CD4-positive, alpha-beta T cell treated with Interleukin-2 at 100 ng/mL for 4 hours (primary cell): ENCODE measurements at places on chromosomes 11 and 22.

GRCh38 chr22:38919631-38920190, 37.7 kb upstream of the APOBEC3A start:
- no peak for DNase-seq

DNA sequence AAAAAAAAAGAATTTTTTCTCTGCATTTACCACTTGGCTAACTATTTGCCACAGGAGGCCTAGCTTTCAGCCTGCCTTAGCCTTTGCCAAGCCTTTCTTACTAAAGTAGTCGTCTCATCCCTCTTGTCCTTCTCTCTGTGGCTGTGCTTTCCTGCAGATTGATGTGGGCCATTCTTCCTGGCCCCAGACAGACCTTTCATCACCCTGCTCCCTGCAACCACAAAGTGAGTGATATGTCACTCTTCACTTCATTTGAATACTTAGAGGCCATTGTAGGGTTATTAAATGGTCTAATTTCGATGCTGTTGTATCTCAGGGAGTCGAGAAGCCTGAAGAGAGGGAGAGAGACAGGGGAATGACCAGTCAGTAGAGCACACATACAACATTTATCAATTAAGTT, 37.6 kb downstream of the ART5 start:
- DNase-seq = no peak

GRCh38 chr11:44127130-44127529, 31.7 kb downstream of the EXT2 start:
- no peak for DNase-seq

GRCh38 chr11:13761716-13762115, 93.2 kb downstream of the FAR1 start:
- DNase-seq = no peak

DNA sequence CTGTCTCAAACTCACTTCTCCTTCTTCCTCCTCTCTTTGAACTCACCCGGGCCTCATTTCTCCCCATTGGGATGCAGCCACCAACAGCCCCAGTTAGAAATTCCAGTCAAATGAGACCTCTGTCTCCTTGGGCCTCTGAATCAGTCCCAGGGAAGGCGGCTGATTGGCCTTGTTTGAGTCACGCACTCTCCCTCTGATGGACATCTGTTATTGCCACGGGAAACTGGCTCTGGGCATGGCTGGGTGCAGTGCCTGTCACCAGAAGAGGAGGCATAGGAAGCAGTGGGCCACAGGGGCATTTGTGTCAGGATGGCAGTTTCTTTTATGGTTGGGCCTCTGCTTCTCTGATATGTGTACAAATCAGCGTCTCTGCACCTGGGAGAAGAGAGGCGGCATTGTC, 9.6 kb upstream of the WNT11 start:
- DNase-seq = no peak

DNA sequence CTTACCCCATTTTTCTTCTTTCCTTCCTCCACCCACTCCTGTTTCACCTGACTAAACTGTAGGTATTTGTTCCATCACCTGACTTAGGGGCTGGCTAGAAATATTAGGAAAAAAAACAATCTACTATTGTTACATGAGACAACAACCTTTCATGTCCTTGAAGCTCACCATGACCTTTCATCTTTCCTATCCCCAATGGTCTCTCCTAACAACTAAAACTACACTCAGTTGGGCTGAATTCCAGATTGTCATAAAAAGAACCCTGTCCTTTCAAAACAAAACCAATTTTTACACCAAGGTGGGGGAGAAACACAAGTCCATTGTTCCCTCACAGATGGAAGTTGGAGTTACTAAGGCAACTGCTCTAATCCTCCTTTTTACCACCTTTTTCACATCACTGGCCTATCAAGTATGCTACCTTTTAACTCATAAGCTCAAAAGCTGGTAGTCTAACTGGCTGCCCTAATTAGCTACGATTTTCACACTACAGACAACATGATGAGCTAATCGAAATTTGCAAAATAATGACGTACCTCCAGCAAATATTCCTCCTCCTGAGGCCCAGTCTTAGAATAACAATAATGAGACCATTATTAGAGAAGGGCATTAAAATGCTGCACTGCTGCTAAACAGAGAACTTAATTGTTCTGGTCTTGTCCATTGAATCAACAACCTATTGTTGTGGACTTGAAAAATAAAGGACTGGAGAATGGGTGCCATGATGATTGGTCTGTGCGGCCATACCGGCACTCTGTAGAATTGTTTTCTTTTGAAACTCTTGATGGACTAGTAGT, 46.5 kb upstream of the SOX6 start:
- DNase-seq = no peak

- DNase-seq = peak; percentile 32
Measured at GRCh38 chr11:12241971-12242672, 131.7 kb downstream of the MICAL2 start.

- no peak for DNase-seq
Measured at GRCh38 chr11:69587454-69588090, 53.4 kb upstream of the CCND1 start.

- DNase-seq = no peak
Measured at GRCh38 chr11:8261291-8261690, 2.4 kb downstream of the LMO1 start.

DNA sequence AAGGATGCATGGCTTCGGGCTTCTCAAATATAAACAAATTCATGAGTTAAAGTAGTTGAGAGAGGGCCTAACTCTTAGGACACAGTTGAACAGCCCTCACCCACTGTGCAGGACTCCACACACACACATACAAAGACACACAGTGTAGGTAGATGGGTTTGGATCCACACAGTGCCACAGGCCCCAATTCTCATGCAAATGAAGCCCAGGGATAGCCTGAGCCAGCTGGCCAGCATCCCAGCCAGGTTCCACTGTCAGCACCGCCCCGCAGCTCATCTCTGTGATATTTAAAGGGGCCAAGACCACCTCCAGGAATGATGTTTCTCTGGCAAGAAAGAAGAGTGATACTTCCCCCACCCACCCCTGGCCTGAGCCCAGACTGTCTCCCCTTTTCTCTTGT, 11.7 kb downstream of the SLC35C1 start:
- no peak for DNase-seq

- peak; percentile 88 for DNase-seq
Measured at GRCh38 chr11:133945087-133945974, 11.4 kb downstream of the IGSF9B start.

- no peak for DNase-seq
Measured at GRCh38 chr11:122649116-122649515, 6.4 kb upstream of the UBASH3B start.

GRCh38 chr11:27998552-27998951, 109.4 kb downstream of the KIF18A start:
- no peak for DNase-seq

DNA sequence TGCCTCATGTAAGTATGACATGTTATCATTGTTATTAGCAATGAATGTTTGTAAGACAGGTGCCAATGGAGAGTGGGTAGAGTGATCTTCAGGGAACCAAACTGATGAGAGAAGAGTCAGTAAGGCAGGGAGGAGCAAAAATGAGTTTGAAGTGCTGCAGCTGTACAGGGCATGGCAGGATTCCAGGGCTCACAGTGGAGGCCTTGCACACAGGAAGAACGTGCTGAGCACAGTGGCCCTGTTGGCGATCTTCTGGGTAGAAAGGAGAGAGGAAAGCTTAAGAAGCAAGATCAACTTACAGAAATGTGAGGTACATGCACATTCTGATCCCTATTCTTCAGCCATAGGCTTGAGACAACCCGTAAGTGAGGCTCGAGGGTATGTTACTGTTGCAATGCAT, 219.3 kb upstream of the TMEM45B start:
- DNase-seq = no peak

- DNase-seq = no peak
Measured at GRCh38 chr11:1884303-1884700, 7.4 kb downstream of the PRR33 start.

DNA sequence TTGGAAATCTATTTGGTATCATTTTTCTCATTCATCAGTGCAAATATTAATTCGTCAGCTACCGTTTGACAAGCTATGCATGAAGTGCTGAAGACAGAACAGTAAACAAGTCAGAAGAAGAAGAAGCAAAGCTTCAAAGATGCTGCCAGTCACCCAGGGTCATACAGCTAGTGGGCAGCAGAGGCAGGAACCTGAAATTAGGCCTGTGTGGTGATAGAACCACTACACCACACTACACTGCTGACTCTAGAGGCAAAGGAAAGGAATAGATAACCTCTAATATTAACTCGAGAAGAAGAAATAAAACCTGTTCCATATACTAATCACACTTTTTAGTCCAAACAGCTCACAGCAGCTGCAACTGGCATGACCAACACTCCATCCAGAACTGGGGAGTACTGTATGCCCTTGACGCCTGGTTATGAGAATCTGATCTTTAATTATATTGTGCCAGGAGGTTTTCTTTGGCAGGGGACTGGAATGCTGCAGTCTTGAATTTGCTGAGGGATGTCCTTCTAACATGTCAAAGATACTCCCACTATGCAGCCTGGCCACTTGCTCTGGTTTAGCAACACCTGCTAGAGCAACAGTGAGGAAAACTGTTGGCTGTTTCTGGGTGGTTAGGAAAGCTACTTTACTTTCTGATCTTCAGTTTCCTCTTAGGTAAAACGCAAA, 73.0 kb downstream of the PAK1 start:
- no peak for DNase-seq

- DNase-seq = peak; percentile 77
Measured at GRCh38 chr11:35142481-35143075, 3.6 kb downstream of the CD44 start.

DNA sequence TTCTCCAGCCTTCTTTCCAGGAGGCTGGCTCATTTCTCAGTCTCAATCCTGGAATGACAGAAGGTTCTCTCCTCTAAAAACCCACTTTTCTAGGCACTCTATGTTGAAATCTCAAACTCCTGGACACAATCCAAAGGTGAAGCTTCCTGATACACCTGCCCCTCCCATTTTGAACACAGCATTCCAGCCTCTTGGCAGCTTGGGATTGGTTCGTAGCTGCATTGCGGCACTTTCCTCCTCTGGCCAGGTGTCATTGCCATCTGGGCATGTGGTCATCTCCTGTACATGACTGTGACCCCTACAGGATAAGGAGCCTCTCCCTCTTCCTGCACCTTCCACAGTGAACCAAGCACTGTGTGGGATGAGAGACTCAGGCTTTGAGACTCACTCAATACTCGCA, 230.2 kb upstream of the B3GAT1 start:
- no peak for DNase-seq

DNA sequence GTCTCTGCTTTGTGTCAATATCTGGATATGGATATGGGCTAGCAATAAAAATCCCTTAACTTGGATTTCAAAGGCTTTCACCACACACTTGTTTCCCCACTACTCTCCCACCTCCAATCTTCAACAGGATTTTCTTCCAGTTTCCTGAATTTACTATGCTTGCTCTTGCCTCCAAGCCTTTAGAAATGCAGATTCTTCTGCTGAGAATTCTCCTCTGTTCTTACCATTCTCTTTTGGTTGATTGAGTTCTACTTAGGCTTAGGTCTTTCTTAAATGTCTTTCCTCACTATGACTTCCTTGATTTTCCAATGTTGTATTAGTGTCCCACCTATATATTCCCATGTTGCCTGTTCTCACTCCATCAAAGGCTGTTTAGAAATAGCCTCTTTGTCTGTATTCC, 1502.4 kb upstream of the TENM4 start:
- no peak for DNase-seq

DNA sequence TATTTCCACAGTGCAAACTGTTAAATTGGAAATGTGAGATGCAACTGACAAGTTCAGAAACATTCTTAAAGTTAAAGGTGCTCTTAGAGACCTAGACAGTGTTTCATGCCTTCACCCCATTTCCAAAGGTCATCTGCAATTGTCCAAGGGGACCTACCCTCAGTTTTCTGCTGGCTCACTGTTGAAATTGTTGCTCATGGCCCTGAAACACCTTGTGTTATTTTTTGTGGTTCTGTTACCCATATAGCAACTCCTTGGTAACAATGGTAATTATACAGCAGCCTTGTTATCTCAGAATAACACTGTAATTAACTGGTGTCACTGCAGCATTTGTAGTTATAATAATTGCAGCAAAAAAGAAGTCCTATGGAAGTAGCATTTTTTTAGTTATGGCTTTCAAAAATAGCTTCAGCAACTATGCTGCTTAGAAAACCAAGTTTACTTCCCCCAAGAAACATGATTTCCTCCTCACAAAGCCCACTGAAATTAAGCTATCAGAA, 49.2 kb upstream of the CCDC34 start:
- DNase-seq = no peak

- no peak for DNase-seq
Measured at GRCh38 chr11:455566-456147, 5.6 kb downstream of the PTDSS2 start.

DNA sequence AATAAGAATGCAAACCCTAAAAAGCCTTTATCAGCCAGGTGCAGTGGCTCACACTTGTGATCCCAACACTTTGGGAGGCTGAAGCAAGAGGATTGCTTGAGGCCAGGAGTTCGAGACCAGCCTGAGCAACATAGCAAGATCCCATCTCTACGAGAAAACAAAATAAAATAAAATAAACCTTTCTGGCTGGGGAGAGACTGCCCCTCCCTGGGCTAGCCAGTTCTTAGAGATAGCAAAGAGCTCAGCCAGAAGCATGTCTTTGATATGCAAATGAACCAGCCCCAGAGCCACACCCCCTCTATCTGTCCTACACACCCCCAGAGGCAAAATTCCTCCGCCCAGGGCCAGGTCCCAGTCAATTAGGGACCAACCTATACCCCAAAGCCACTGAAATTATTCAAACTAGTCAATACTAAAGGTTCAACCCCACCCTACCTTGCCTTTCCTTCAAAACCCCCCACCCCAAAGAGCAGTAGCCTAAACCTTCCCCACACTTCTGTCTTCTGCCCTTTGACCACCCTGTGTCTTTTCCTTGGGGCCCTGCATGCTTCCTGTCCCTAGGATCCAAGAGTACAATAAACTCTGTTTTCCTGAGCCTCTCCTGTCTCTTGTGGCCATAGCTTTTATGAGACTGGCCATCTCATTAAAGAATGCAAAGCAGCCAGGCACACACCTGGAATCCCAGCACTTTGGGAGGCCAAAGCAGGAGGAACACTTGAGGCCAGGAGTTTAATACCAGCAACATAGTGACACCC, 37.3 kb upstream of the CXCR5 start:
- DNase-seq = no peak

GRCh38 chr11:93524173-93524536, 19.0 kb downstream of the SMCO4 start:
- no peak for DNase-seq

DNA sequence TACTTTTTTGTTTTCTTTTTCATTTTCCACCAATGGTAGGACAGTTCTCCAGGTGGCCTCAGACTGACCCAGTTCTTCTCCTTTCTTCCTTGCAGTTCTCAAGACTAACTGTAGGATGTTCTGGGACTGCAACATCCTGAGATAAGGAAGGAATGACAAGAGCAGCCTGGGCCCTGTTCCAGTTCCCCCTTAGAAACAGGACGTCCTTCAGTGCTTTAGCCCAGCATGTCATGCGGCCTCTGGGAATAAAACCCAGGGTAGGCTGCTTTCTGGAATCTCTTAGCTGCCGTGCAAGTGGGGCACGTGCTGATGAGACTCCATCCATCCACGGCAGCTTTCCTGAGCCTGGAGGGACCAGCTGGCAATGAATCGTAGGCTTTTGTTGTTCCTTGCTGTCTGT, 24.0 kb upstream of the CADM1 start:
- DNase-seq = no peak

- no peak for DNase-seq
Measured at GRCh38 chr11:115191761-115192160, 312.5 kb downstream of the CADM1 start.

- DNase-seq = no peak
Measured at GRCh38 chr11:17798253-17798652, 63.7 kb downstream of the KCNC1 start.

GRCh38 chr11:12410006-12410728, 32.8 kb downstream of the PARVA start:
- DNase-seq = no peak

- no peak for DNase-seq
Measured at GRCh38 chr22:21082248-21082647, 36.5 kb downstream of the LRRC74B start.
